ENCODE measurements at places on chromosomes 11 and 22. TPM values are rescaled to one million over a fixed set of nuclear protein-coding genes. Genes with fewer than 3 reads are reported as not detected.
A peak's percentile ranks its signal among the peaks of the same experiment; 100 is the strongest.

GRCh38 chr11:73461335-73461840 lies 85.2 kb downstream of the RELT start:
- DNase-seq = no peak

GRCh38 chr11:19493446-19494213 lies 219.0 kb upstream of the NAV2 start:
- DNase-seq = no peak

GRCh38 chr22:35454416-35455054 lies 54.6 kb downstream of the MCM5 start:
- DNase-seq = no peak

- peak; percentile 39 for DNase-seq
These were observed 61.1 kb downstream of the LINC01488 start for GRCh38 chr11:69542314-69543168.

DNA sequence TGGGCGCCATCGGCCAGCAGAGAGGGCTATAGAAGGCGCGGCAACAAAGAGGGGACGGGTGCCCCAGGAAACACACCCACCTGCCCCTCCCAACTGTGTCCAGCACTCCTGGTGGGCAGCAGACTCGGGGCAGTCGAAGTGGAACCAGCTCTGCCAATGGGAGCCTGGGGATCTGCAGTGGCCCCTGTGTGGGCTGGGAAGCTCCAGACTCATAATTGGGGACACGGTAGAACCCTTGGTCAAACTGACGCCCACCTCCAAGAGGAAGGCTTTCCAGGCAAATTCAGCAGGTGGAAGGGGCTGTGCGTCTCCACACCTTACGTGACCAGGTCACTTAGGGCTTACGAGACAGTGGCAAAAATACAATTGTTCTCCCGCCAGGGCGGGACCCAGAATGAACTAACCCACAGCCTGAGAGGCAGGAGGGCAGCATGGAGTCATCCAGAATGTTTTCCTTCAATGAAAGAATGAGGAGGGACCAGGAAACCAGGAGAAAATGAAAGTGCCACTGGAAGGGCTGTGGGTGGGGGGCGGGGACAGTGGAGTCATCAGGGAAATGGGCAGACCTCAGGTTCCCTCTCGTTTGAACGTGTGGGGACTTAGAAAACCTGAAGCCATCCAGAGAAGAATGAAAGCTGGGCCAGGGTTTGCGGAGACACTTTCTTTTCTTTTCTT lies 53.2 kb upstream of the SHANK2 start:
- DNase-seq = peak; percentile 46

GRCh38 chr11:10941414-10941813 lies 83.6 kb upstream of the ZBED5 start:
- DNase-seq = no peak

DNA sequence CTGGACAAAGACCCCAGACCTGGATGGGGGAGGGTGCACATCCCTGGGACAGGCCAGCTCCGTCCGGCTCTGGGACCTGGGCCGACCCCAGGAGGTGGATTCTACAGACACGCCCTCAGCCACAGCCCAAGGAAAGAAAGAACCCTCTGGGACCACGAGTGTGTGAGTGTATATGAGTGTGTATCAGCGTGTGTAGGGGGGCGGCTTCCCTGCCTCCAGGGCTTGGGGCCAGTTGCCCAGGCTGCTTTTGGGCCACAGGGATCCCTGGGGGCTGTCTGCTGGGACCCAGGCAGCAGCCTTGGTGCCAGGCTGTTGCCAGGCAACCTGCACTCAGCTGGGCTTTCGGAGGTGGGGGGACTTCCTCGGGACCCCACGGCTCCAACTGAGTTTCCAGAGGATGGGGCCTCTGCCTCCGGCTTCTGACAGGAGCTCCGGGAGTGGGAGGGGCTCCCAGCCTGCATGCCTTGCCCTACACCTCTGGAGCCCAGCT lies 8.9 kb downstream of the DUSP8 start:
- no peak for DNase-seq

DNA sequence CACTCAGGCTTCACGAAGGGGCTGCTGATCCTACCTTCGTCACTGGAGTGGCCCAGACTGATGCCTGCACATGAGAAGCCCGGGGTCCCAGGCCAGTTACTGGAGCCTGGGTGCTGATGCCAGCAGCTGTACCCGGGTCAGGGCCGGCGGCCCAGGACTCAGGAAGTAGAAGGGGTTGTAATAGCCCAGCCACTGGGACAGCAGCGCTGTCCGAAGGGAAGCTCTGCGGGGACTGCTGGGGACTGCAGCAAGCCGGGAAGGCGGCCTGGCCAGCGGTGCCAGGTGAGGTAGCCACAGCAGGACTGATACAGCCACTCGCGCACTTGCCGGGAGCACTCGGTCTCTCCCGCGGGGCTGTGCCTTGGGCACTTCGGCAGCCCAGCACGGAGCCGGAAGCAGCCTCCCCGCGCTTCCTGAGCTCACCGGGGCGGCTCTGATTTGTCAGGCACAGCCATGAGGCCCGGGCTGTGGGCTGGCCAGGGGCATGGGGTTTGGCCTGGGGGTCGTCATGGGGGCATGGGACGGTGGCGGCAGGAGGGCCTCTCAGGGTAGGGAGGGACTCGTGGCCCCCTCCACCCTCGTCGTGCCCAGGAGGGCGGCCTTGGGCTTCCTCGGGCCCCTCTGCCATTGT lies 13.9 kb upstream of the OR8K1 start:
- DNase-seq = peak; percentile 56

GRCh38 chr11:83093634-83094033 lies 21.9 kb upstream of the RAB30 start:
- no peak for DNase-seq

GRCh38 chr22:22618923-22619322 lies 25.5 kb upstream of the GGTLC2 start:
- DNase-seq = peak; percentile 52

- no peak for DNase-seq
These were observed 21.2 kb downstream of the SLC5A12 start for GRCh38 chr11:26700574-26701235.

GRCh38 chr22:21816787-21817496 lies 50.5 kb downstream of the MAPK1 start:
- no peak for DNase-seq

GRCh38 chr22:27531782-27532530 lies 269.6 kb downstream of the MN1 start:
- DNase-seq = no peak

GRCh38 chr22:21672107-21672629 lies 6.4 kb downstream of the PPIL2 start:
- DNase-seq = no peak

GRCh38 chr11:123757976-123758375 lies 3.7 kb upstream of the OR6X1 start:
- DNase-seq = no peak

GRCh38 chr11:34492806-34493414 lies 20.7 kb downstream of the ELF5 start:
- peak; percentile 64 for DNase-seq

GRCh38 chr11:106644824-106645223 lies 373.5 kb downstream of the GUCY1A2 start:
- no peak for DNase-seq

DNA sequence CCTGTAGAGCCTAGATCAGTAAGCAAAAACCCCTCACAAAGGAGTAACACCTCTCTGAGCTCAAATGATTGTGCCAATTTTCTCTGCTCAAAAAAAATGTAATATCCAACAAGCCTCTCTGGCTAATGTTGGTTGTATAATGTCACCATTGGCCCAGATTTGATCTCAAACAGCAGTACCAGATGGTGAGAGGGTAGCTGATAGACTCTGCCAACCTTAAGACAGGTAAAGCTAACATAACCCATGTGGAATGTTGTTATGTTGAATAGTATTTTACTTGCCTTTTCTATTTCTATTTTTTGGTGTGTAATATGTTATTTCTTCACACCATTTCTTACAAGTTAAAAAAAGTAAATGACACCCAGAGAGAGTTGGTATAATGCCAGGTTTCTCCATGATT lies 166.7 kb upstream of the GUCY1A2 start:
- no peak for DNase-seq

DNA sequence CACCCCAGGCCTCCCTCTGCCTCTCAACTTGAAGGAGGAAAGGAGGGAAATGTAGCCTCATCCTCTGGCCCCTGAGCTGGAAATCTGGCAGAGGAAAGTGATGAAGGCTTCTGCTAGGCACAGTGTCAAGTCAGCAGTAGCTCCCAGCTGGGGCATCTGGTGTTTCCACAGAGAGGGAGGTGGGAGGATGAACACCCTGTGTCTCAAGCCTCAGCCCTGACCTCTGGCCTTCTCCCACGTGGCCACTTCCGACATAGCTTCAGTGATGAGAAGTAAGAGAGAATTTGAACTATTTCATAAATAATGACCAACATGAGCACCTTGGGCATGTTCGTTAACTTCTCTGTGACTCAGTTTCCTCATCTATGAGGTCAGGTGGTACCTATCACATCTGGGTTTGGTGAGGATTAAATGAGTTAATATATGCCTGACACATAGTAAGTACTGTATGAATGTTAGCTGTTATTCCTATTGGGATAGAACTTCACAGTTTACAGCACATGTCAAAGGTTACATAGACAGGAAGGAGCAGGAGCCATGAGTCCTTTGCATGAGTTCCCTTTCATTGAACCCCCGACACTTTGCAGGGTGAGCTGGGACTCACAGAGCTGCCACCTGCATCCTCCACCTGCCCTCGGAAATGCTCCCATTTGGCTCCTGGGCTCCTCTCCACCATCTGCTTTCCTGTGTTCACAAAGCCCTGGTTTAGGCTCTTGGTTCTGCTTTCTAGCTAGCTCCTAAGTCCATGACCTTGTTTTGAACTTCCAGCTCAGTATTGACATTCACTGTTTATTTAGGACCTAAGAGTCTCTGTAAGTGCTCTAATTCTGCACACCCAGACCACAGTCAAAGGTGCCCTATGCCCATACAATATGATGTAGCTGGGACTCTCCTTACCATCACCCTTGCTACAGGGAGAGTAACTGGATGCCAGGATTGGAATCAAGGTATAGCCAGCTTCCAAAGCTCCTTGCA lies 61.7 kb downstream of the CSNK2A3 start:
- DNase-seq = no peak

DNA sequence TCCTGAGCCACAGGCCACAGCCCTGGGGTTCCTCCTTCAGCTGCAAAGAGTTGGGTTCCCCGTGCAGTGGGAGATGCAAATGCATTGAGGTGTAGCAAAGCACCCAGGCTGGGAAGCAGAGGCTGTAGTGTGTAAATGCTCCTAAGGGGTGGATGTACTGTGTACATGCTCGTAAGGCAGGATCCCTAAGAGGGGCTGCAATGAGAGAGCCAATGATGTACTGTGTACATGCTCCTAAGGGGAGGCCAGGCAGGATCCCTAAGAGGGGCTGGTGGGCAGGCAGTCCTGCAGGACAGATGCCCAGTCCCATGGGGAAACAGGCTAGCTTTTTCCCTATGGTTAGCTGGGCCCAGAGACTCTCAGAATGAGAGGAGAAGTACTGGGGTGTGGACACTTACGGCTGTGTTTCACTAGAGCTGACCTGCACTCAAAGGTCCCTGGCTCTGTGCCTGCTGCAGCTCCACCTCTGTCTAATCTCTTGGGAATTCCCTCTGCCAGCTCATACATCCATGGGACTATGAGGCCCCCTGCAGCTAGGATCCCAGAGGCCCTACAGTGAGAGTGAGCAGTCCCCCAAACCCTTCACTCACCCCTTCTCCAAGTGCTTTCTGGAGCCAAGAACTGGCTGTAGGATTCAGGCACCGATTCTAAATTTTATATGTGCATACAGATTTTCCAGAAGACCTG lies 261.9 kb upstream of the LUZP2 start:
- DNase-seq = no peak

DNA sequence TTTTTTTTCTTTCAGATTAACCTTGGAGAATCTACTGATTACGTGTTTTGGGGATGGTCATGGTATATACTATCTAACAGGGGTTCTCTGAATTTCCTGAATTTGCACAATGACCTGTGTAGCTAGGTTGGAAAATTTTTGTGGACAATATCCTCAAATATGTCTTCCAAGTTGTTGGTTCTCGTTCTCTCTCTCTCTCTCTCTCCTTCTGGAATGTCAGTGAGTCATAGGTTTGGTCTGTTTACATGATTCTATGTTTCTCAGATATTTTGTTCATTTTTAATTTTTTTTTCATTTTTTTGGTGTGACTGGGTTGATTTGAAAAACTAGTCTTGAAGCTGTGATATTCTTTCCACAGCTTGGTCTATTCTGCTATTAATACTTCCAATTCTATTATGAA lies 604.0 kb upstream of the ANO3 start:
- DNase-seq = no peak

DNA sequence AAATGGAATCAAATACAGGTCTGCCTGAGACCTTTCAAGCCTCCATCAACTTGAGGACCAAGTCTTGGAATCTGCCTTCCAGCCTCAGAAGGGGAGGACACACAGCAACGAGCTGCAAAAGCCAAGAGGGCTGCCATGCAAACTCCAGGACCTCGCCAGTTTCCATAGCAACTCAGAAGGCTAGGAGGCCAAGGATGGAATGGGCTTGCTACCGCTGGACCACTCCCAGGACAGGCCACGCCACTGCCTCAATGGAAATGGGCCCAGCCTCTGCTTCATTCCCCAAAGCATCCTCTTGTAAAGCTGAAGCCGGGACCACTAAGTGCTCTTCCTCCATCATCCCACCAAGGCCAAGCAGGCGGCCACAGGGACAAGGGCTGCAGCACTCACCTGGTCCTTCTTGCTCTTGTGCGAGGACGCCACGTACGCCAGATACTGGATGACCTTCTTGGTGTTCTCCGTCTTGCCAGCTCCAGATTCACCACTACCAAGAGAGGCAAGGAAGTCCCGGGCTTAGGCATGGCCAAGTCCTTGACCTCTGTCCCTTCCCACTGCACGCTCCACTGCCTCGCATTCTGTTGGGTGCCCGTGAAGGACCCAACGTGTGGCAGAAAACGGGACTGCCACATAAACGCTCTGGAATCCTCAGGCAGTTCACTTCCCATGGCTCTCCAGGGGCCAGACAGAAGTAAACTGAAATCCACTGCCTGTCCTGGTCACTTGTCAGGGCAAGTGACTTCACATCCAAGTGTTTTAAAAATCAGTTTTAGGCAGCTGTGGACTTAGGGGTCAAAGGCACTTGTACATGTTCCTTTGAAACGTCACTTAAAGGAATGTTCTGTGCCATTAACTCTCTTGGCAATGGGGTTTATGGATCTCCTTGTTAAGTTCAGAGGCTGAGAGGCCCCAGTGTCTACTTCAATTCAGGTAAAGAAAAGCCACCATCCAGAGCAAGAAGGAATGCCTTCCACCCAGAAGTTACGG lies 61.3 kb downstream of the MYH9 start:
- no peak for DNase-seq

- no peak for DNase-seq
These were observed 194.2 kb upstream of the DDI1 start for GRCh38 chr11:103842191-103842590.

- no peak for DNase-seq
These were observed 3.3 kb downstream of the ARL14EP start for GRCh38 chr11:30326114-30326778.

Gene RBMXL2
- not detected for total RNA-seq

Gene BEST1
- 3.9 TPM for total RNA-seq

Gene CADM1
- total RNA-seq = 9.8 TPM

Gene ARHGAP20
- 3.5 TPM for total RNA-seq

Gene FOLR1
- total RNA-seq = not detected

Gene SLC37A4
- total RNA-seq = 7.8 TPM

Gene VSIG10L2
- total RNA-seq = not detected

Gene PDE2A
- 80.8 TPM for total RNA-seq

Gene RASSF10
- total RNA-seq = 0.75 TPM

Gene BAIAP2L2
- total RNA-seq = 0.48 TPM

Gene OR52I1
- total RNA-seq = not detected

Gene PLAAT5
- 1.6 TPM for total RNA-seq

Gene OR10A2
- total RNA-seq = not detected
